ENCODE measurements at places on chromosomes 11 and 22.

GRCh38 chr11:57310630-57311086 lies 14.1 kb downstream of the TNKS1BP1 start:
- DNase-seq = no peak

DNA sequence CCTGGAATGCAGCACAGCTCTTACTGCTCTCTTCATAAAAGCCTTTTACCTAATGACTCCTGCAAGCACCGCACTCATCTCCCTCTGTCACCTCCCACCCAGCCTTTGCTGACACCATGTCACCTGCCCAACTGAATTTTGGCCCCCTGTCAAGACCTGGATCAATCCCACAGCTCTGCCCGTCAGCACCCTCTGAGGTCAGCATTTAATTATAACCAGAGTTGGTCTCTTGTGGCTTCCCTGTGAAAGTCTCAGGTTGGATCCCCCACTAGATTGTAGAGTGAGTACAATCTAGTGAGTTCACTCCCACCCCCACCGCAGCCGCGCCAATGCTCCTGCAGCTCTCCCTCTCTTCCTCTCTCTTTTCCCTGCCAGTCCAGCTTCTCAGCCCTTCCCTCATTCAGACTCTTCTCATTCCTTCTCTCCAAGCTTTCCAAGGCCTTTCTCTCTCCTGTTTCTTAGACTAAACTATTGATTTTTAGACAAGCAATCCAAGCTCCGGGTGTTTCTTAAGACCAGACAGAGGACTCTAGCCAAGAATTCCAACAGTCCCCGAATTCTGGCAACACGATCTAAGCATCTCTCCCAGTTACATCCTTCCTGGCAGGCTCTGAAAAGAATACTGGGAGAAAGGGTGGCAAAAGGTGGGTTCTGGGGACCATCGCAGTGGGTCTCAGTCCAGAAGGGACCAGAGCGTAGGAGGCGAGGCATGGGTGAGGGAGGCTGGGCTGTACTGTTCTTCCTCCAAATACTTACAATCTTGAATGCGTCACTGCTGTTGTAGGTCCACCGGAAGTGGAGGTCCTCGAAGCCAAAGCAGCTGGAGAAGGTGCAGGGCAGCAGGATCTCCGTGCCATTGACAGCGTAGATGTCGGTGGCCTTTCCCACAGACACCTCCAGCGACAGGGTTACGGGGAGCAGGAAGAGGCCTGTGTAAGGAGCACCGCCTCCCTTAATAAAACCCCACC lies 8.0 kb downstream of the SCN4B start:
- no peak for DNase-seq

DNA sequence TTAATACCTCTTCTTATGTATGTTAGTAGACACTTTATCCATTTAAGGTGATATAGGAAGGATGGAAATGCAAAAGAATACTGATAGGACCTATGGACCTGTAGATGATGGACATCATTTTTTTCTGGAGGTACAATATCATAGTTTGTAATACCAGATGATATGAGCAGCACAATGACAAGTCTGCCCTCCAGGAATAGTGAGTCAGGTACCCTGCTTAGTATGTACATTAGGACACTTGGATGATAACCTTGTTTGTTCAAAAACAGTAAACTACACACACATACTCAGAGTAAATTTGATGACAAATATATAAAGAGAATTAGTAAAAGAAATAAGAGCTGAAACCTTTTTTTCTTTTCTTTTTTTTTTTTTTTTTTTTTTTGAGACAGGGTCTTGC lies 58.7 kb upstream of the B3GNT6 start:
- no peak for DNase-seq

DNA sequence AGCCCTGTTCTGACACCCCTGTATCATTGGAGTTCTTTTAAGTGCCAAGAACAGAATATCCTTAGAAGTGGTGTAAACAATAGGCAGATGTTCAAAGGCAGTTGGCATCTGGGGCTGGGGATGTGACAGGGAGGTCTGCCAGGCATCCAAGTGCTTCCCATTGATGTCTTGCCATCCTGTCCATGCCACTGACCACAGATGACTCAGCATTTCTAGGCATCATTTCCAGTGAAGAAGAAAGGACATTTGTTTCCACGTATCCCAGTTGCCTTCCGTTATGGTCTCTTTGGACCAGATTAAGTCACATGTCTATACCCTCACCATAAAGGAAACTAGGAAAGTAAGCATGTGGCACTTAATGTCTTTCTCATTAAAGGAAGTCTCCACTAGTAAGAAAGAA lies 76.7 kb upstream of the BARX2 start:
- DNase-seq = no peak

DNA sequence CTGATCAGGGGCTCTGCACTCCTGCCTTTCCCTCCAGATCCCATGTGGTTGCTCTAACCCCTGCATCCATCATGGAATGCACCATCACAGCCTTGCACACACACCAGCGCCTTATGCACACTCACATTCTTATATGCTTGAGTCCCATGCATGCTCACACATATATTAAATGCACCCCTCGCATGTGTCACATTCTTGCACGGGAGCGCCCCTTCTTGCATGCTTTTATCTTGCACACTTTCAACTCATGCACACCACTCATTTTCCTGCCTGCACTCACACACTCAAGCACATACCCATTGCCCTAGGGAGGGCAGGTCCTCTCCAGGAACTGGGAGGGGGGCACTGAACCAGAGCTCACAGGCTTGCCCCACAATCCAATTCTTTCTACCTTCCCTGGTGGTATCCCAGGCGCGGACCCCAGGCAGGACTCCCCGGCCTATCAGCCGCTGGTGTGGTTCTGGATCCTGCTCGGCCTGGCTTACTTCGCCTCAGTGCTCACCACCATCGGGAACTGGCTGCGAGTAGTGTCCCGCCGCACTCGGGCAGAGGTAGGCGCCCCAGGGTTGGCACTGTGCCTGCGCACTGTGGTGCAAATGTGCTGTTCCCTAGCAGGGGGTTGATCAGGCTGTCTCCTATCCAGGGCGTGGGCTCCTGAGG lies 2.3 kb upstream of the CATSPERZ start:
- no peak for DNase-seq

GRCh38 chr22:40335358-40335757 lies 10.9 kb upstream of the ADSL start:
- no peak for DNase-seq

GRCh38 chr22:49352361-49353169 lies 475.1 kb downstream of the BRD1 start:
- DNase-seq = no peak

DNA sequence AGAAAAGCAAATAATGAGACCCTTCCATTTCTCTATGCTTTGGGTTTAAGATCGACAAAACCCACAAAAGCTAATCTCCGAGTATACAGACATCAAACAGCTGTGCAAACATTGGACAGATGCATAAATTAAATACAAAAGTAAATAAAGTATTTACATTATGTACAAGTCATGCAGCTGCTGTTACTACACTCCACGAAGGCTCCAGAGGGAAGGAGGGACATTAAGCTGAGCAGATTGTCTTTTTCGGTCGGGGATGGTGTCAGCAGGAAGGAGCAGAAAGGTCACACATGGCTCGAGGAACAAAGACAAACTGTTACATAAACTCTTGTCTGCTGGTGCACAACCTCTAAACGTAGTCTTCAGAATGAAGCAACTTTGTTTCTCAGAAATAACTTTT lies 88.8 kb upstream of the BARX2 start:
- no peak for DNase-seq

GRCh38 chr11:34346551-34346950 lies 11.3 kb downstream of the ABTB2 start:
- DNase-seq = no peak

DNA sequence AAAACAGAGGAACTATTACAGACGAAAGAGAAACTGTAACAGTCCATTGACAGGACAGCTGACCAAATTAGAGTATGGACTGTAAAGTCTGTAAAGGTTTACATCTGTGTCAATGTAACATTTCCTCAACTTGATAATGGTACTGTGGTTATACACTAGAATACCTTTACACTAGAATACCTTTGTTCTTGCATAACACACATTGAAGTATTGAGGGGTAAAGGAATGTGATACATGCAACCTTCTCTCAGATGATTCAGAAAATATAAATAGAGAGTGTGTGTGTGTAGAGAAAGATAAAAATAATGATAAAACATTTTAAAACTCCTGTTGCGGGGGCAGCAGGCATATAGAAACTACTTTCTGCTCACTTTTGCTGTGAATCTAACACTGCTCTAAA lies 5.6 kb upstream of the EEF1G start:
- DNase-seq = no peak

DNA sequence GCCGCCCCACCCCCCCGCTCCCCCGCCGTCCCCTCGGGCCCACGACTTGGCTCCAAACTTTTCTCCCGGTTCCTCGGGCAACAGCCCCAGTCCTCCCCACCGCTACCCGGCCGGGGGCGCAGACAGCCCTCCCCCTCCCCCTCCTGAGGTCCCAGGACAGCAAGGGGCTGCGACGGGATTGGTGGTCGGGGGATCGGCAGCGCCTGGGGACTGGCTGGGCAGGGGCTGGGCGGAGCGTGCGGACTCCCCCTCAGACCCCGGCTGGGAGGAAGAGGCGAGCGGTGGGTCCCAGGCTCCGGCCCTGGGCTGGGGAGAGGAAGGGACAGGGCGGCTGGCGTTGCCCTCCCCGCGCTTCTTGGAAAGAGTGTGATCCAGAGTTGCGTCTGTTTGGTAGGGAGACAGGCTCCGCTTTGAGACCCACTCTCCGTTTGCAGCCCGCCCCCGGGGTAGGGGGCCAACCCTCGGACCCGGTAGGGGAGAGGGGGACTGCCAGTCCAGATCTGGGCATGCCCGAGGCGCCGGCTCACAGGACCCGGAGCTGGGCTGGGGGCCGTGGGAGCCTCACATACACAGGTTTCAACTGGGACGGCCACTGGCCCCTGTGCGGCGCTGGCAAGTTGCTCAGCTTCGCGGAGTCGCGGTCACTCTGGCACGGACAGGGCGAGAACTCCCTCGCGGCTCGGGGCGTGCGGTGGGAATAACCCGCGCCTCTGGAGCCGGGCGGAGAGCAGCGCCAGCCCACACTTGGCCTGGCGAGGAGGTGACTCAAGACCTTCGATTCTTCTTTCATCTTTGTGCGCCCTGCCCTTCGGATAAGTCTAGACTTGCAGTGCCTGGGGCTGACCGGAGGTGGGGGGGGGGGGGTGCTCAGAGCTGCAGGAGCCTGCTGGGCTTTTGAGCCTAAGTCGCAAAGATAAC lies 999 bp downstream of the TSKU start:
- no peak for DNase-seq

DNA sequence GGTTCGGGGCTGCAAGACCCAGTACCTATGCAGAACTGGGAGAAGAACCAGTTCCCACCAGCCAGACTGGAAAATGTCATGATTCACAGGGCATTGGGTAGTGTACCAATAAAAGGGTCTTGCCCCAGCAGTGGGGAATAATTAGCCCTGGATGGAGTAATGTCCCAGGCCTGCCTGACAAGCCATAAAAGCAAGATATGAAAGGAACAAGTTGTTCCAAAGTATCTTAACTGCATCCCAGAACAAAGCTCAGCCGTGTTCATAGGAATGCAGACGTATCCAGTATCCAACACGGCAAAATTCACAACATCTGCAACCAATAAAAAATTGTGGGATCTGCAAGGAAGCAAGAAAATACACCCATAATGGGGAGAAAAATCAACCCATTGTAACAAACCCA lies 47.9 kb downstream of the ASCL2 start:
- no peak for DNase-seq

DNA sequence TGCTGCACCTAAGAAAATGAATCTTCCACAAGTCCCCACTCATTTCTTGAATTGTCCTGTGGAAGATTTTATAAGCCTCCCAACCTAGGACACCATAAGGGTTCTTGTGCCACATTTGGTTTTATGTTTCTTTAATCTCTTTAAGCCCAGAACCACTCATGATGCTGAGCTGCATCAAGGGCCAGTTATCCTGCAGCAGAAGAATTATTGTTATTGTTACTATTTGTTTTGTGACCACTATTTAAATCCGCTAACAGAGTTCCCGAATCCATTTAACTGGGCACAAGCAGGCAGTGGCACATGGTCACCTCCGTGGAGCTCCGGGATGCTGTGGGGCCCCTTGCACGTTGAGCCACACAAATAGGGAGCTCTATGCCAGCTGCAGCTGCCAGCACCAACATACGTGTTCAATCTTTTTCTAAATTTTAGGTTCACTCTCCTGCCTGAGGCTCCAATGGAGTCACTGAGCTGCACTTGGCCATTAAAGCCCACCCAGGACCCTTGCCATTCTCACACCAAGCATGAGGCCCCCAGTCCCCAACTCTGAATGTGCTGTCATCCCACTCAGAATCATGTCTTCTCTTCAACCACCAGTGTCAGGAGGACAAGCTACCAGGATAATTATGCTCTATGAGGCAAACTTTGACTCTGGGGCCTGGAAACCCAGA lies 60.6 kb downstream of the DGCR2 start:
- DNase-seq = no peak

GRCh38 chr11:35377262-35377661 lies 42.1 kb downstream of the SLC1A2 start:
- no peak for DNase-seq

DNA sequence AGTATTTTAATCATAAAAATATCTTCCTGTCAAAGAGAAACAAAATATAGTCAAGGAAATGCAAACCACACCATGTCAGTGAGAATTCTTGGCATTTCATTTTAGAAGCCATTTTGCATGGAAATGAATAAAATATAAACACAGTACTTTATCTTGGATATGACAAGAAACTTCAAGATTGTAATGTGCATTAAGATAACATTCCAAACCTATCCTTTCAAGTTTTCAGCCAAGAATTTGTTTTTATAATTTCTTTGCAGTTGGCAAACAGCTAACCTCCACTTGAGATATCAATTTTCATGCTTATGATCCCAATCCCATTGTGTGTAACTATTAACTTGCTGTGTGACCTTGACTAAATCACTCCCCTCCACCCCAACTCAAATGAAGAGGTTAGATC lies 59.3 kb upstream of the WT1 start:
- no peak for DNase-seq
